ENCODE measurements at places on chromosomes 7 and 10.

GRCh38 chr7:20005081-20005480, 212.1 kb downstream of the MACC1 start:
- no peak for DNase-seq

GRCh38 chr7:81330108-81330507, 411.3 kb upstream of the SEMA3C start:
- no peak for DNase-seq

DNA sequence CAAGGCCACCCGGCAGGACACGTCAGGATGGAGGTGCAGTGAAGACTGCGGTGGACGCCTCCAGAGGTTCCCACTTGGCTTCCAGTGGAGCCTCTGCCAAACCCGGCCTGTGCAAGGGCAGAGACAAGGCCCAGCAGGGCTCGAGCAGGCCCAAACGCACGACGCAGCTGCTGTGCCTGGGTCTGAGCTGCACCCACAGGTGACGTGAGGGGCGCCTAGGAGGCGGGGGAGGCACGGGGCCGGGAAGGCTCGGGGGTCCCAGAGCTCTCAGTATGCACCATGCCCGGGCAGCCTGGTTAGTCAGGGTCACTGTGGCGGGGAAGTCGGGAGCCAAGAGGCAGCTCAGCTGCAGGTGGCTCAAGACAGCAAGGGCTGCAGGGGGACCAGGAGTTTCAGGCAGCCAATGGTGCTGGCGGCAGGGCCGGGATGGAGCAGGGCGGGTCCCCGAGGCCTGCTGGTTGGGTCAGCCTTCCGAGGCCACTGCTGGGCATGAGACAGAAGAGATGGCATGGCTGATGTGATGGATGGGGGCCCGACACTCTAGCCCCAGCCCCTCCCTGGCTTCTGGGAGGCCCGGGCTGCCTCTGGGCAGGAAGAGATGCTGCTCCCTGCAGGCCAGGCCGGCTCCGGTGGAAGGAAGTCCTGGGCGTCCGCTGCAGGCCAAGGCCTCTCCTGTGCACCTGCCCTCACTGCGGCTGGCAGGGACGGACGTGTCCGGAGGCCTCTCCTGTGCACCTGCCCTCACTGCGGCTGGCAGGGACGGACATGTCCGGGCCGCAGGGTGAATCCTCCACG, 72.2 kb upstream of the CFAP46 start:
- DNase-seq: no peak

DNA sequence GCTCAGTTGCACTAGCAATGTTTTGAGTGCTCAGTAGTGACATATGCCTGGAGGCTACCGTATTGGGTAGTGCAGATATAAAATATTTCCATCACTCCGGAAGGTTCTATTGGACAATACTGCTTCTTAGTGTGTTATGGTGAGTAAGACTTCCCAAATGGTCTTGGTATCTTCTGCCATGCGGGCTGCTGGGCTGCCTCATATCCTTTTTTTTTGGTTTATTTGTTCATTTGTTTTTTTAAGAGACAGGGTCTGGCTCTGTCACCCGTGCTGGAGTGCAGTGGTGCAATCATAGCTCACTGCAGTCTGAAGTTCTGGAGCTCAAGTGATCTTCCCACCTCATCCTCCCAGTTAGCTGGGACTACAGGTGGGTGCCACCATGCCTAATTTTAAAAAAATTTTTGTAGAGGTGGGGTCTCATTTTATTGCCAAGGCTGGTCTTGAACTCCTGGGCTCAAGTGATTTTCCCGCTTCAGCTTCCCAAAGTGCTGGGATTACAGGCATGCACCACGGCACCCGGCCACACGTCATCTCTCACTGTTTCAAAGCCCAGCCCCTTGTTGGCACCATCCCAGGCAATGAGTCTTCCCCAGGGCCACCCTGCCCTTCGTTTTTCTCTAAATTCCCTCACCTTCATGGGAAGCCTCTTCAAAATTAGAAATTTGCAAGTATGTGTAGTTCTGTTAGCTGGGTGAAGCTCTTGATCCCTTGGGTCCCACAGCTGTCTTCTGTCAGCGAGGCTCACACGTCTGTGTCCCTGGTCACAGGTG, 111.0 kb upstream of the KLF14 start:
- no peak for DNase-seq

DNA sequence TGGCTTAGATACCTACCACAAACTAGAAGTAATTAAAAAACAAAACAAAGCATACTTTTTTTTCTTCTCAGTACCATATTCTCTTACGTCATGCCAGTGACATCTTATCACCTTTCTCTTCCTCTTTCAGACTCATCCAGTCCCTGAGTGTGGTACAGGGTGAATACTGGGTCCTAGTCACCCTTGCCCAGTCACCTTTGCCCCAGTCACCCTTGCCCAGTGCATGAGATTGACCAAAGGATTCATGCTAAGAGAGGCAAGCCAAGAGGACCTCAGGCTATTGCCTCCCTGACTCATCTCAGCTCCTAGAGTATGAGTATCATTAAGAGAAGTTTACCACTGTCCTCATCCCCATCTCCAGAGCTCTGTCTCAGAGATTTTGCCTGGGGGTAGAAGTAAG, 10.0 kb upstream of the TSPAN12 start:
- DNase-seq: no peak
